ENCODE measurements at places on chromosomes 16 and 17.

DNA sequence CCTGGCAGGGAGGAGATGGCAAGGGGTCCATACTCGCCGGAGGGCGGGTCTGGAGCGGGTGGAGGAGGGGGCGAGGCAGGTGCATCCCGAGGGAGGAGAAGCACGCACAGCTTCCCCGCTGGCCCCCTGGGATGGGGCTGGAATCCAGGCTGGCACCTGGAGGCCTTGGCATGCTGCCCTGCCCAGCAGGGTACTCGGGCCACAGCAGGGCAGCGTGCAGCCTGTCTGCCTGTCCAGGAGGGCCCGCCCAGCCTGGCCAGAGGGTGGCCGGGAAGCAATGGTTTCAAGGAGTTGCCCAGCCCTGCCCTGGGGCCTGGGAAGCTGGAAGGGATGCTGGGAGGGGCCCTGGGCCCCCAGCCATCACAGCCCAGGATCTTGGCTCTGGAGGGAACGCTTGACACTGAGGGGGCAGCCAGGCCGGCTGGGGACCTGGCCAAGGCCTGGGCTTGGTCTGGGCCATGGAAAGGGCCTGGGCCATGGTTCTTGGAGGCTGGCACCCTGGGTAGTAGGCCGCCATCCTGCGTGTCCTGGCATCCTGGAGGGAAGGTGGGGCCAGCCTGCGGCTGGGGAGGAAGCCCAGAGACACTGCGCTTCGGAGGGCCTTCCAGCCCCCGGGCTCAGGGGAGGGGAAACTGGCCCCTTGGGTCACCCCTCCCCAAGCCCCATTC, 1.1 kb downstream of the GLIS2 start:
- no peak for DNase-seq

- no peak for DNase-seq
Observed at GRCh38 chr17:16272111-16272840, 55.3 kb downstream of the PIGL start.

DNA sequence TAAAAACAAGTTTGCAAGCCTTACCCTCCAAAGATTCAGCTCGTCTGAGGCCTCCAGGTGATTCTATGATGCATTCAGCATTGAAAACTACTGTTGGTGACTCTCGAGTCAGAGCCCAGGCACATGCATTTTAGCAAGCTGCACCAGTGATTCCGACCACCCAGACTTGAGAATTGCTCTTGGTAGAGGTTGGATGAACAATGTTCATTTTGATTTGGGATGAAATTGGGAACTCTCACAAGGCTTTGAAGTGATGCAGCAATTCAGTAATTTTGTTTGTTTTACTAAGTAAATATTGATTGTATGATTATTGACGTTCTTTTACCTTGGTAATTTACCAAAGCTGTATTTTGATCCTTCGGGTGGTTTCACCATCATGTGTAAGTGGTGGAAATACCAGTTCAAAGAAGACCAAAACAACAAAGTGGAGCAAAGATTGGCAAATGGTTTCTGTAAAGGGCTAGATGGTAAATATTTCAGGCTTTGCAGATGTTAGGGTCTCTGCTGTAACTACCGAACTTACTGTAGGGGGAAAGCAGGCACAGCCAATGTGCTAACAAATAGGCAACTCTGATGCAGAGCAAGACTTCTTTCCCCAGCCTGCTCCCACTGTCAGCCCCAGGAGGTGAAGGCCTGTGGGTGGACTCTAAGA, 11.8 kb downstream of the ALDH3A2 start:
- no peak for DNase-seq

DNA sequence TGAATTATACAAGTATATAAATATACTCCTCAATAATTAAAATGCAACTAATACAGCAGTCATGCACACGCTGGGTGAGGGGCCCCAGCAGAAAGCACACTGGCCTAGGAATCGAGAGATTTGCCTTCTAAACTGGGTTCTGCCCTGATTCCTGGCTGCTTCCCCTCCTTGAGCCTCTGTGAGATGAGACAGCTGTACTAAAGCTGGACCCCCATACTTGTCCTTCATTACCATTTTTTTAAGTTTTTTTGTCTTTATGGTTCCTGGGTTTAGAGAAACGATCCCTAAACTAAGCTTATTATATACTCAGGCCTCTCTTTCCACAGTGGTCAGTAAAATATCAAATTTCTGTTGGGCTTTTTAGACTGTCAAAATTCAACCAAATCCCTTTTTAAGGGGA, 195.1 kb upstream of the DYNLRB2 start:
- no peak for DNase-seq

DNA sequence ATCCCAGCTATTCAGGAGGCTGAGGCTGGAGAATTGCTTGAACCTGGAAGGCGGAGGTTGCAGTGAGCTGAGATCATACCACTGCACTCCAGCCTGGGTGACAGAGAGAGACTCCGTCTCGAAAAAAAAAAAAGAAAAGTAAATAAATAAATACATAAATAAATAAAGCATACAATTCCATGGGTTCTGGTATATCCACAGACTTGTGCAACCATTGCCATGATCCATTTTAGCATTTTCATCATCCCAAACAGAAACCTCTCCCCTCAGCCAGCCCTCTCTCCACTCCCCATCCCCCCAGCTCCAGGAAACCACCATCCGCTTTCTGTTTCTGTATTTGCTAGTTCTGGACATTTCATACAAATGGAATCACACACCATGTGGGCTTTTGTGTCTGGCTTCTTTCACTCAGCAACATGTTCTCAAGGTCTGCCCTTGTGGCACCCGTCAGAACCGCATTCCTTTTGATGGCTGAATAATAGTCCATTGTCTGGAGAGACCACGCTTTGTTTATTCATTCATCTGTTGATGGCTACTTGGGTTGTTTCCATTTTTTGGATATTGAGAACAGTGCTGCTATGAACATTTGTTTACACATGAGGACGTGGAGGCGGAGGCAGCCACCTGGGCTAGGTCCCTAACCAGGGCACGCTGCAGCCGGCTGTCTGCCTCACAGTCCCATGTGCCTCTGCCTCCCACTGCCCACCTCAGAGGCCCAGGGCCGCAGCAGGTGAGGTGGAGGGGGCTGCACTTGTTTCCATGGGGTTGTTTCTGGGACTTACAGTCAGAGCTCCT, 76.2 kb downstream of the NT5M start:
- no peak for DNase-seq

DNA sequence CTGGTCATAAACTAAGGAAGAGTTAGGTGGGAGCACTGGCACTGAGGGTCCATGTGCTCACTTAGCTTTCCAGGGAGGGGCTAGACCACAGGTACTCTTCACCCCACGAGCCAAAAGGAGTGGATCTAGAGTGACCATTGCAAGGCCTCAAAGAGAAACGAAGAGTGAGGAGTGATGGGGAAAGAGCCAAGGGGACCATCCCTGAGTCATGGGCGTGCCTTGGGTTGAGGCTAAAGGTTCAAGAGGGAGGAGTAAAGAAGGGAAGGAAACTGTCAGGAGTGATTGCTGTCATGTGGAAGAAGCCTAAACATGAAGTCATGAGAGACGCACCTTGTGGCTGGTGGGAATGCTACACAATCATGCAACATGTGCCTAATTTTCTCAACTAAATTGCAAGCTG, 141.0 kb downstream of the CDH13 start:
- DNase-seq = no peak

GRCh38 chr16:57798267-57798810, 4.0 kb downstream of the KIFC3 start:
- DNase-seq = no peak

DNA sequence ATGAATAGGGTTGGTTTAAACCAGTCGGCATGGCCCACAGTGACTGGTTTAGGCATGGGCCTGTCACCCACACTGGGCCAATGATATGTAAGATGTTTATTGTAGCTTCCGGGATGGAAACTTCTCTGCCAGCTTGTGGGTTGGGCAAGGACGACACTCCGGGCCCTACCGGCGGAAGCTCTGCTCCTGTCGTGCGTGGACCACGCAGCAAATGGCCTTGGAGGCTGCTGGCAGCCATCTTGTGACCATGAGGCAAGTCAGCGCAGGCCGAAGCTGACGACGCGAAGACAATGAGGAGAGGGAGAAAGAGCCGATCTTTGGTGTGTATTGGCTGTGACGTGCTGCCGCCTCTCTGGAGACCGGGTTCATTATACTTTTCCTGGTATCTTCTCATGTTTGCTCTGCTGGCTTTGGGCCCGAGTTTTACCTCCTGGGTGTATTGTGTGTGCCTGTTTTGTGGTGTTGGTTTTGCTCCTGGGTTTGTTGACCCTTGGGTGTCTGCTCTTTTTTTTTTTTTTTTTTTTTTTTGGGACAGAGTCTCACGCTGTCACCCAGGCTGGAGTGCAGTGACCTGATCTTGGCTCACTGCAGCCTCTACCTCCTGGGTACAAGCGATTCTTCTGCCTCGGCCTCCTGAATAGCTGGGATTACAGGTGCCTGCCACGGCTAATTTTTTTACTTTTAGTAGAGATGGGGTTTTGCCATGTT, 15.4 kb downstream of the SLC25A10 start:
- no peak for DNase-seq

DNA sequence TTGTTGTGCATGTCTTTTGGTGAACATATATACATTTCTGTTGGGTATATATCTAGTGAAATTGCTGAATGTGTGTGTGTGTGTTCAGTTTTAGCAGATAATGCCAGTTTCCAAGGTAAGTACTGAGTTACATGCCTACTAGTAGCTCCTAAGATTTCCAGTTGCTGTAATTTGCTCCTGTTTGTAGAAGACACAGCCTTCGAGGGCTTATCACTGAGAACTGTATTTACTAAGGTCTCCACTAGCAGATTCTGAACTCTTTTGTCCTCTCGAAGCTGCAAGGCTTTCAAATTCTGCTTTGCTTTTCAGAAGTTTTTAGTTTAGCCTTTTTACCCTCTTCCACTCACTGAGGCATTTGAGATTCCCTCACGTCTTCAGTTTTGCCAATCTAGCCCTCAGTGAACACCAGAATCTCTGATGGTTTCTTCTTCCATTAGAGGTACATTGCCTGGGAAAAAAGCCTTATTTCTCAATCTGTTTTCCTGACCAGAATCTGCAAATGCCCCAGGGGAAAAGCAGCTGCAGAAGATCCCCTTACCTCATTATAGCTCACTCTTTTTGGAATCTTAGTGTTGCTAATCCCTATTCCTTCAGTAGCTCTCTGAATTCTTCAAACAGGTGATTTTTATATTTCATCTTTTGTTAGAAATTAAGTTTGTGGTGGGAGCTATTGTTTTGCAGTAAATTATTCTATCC, 52.9 kb downstream of the NF1 start:
- no peak for DNase-seq

DNA sequence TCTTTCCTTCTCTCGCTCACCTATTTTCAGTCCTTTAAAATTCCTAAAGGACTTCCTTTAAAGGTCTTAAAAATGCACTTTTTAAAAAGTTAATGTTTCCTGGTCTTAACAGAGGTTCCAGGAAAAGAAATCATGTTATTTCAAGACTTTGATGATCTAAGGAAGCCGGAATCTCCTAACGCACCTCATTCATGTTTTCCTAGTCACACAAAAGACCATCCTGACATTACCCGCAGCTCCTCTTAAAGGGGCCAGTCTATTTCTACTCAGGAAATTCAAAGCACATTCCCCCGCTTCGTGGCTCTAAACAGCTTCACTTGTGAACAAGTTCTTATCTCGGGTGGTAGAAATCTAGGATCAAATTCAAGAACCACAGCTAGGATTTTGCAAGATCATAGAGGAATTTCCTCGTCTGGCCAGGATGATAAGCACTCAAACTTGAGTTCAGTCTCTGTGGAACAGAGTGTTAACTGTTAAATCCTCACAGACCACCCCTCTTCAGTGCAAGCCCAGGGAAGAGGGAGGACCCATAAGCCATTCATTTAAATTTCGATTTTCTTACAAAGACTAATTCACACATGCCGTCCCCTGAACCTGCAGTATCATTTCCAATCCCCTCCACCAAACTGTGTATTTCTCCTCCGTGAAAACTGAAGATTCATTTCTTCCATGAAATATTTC, 137.1 kb upstream of the AXIN2 start:
- DNase-seq = no peak

DNA sequence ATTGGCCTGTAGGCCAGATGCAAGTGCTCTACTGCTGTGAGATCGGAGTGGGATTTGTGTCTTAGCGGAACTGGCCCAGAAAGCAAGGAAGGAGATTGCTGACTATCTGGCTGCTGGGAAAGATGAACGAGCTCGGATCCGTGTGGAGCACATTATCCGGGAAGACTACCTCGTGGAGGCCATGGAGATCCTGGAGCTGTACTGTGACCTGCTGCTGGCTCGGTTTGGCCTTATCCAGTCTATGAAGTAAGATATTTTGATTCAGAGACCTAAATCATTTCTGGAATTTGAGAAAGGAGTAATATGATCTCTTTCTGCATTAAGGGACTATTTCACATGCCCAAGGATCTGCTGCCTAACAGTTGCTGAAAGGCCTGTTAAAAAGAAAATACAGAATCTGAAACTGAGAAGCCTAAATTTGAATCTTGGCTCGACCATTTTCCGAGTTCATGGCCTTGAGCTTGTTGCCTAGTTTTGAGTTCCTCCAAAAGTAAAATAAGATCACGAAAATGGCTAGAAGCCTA, 21.1 kb downstream of the IST1 start:
- DNase-seq = no peak

DNA sequence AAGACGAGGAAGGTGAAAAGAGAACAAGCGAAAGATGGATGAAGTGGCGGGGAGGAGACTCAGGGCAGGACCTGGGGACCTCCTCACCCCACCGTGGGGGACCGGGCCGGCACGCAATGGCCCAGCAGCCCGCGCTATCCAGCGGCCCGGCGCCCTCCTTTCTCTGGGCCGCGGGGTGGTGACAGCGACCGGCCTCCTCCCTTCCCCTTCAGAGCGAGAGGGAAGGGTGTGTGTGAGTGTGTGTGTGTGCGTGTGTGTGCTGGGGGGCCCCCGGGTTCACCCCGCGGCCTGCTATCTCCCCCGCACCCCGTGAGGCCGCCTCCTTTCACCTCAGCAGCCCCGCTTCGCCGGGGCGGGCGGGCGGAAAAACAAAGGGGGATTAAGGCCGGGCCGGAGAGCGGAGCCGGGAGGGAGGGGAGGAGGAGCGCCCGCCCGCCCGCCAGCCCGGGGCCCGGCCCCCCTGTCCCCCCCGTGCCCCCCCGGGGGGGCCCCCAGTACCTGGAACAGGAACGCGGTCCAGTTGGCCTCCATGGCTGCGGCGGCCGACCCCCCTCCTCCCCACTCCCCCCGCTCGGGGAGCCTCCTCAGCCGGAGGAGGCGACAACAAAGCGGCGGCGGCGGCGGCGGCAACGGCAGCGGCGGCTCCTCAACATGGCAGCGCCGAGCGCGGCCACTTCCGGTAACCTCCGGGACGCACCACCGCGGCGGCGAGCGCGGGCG, at the start of gene VEZF1:
TSS of gene VEZF1 (minus strand) at position 674 of the 720 bp plus-strand sequence. CDS start at position 531, 143 bp downstream.
- DNase-seq = peak; percentile 76

GRCh38 chr16:89373355-89374110, 116.8 kb downstream of the ANKRD11 start:
- no peak for DNase-seq

DNA sequence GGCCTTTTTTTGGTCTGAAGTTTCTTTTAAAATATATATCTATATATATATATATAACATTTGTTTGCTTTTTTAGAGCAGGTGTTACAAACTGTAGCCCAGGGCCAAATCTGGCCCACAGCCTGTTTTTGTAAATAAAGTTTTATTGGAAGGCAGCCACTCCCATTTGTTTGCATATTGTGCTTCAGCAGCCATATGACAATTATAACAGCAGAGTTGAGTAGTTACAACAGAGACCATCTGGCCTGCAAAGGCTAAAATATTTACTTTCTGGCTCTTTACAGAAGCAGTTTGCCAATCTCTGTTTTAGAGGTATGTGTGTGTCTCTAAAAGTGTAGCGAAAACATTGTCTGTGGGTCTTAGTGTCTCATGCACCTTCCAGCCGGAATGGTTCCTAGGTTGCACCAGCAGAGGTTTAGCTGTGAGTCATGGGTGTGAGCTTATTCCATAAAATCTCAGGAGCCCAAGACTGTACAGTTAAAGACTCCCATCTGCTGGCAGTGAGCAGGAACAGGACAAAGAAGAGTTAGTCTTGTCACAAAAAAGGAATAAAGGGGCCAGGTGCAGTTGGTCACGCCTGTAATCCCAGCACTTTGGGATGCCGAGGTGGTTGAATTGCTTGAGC, 23.8 kb downstream of the LCMT1 start:
- DNase-seq = no peak

All from stimulated activated CD4-positive, alpha-beta T cell treated with anti-CD3 and anti-CD28 coated beads, Interleukin-4, amount 100 ng/mL, for 4 hours (primary cell).